Activated CD4-positive, alpha-beta T cell treated with anti-CD3 and anti-CD28 coated beads, Interleukin-2, amount 50 U/mL, for 48 hours (primary cell): ENCODE measurements at places on chromosomes 7 and 10.
A peak's percentile ranks its signal among the peaks of the same experiment; 100 is the strongest.

GRCh38 chr10:112653851-112654250 is 206.8 kb downstream of the VTI1A start:
- DNase-seq: no peak

- no peak for DNase-seq
Measured at GRCh38 chr7:99419323-99420021, 10.7 kb downstream of the BUD31 start.

- no peak for DNase-seq
Measured at GRCh38 chr10:111973306-111973705, 210.3 kb downstream of the GPAM start.

DNA sequence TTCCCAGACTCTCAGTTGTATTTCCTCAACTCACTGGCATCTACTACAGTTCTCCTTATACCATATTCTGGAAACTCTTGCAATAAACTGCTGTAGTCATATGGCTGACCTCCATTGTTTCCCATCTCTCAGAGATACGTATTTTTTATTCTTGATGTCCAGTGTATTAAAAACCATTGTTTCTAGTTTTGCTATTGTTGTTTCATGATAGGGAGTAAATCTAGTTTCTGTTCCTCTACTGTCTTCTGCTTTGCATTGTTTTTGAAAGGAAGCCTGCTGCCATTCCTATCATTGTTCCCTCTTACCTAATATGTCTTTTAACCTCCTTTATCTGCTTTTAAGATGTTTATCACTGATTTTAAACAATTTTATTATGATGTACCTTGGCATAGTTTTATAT is 255.0 kb downstream of the ADK start:
- DNase-seq: no peak

- DNase-seq: no peak
Measured at GRCh38 chr7:11026452-11027359, 53.0 kb downstream of the PHF14 start.

DNA sequence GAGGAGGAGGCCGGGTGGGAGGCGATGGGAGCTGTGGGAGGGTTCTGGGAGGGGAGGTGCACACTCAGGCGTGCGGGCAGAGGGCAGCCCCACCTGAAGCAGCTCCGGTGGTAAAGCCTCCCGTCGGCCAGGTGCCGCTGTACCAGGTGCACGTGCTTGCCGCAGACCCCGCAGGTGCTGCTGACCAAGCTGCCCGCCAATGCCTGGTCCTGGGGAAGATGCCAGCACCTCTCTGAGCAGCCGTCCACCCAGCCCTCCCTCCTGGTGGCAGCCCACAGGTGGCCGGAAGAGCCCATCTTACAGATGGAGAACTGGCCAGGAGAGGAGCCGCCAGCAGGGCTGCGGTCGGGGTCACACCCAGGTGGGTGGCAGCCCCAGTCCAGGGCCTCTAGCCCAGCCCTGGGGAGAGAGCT is 12.6 kb downstream of the MICALL2 start:
- DNase-seq: no peak

- DNase-seq: peak; percentile 59
Measured at GRCh38 chr7:101058355-101058754, 26.9 kb upstream of the TRIM56 start.

DNA sequence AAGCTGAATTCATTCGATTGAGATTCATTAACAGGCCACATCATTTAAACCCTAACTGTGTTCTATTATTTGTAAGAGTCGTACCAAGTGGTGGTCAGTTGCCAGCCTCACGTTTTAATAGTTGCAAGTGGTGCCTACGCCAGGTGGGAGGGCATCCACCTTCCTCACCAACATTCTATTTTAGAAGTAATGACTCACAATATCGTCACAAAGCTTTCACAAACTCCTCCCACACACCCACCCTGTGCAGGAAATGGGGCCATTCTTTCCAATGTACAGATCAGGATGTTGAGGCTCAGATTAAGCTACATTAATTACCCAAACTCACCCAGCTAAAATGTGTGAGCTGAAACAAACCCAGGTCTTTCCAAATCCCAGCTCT is 77.3 kb upstream of the SAMD8 start:
- DNase-seq: peak; percentile 66

DNA sequence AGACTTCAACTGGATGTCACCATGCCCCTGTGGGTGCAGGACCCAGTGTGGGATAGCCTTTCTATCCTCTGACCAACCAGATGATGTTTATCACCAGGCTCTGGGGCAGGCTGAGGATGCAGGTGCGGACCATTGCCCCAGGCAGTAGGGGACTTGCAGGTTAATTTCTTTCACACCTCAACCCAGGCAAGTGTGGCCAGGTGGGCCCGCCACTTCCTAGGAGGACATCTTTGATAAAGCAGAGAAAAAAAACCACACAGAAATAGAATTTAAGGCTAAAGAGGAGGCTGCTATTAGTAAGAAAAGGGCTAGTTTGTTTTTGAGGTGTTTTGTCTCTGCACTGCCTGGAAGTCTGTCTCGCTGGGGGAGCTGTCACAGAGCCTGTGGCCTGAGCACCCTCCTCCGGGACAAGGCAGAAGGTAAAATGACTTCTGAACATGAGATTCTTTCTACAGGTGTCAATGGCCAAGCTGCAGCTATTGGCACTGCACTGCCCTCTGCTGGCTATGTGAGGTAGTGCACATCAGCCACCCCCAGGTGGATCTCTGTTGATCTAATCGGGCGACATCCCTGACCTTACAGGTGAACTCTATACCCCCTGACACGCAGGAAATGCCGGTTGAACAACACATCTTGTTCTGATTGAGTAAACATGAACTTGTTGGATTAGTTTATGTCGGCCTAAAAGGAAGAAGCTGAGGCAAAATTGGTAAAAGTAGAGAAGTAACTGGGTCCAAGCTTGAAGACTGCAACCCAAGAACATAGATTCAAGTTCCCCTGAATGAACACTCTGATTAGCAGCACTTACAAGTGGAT is 21.0 kb downstream of the UPP1 start:
- peak; percentile 94 for DNase-seq
